ENCODE measurements at places on chromosomes 6 and 20.

DNA sequence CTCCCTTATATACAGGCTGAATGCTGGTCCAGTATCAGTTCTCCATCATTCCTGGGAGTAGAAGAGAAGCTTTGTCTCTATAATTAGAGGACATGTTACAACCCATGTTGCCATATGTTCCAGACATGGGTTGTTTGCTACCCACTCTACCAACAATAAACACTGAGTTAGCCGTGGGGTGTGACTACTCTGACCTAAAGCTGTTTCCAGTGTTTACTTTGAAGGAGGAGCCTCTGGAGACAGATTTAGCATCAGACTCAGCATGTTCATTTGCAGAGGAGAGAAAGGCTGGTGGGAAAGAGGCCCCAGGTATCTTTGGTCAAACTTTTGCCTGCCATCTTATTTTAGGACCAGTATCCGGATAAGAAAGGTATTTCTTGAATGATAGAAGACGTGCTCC, 157.9 kb upstream of the SNX9 start:
- no peak for DNase-seq

GRCh38 chr20:51321343-51322163, 221.0 kb downstream of the NFATC2 start:
- no peak for DNase-seq

- no peak for DNase-seq
Measured at GRCh38 chr6:17589406-17590096, 10.6 kb upstream of the FAM8A1 start.

DNA sequence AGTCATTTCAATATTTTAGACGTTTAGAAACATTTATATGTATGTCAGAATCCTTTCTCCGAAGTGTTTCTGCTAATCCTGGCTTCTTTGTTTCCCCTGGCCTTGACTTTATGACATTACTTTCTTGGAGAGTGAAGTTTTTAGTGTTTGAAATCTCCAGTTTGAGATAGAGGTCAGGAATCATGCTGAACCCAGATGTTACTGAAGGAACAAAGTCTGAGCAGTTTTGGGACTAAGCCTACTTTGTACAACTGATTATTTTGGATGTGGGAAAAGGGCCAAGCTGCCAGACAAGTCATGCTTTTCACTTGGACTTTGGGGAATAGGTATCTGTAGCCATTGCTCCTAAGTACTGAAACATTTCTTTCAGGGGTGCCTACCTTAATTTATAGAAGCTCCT, 2.3 kb downstream of the RNF144B start:
- DNase-seq, result no peak

- DNase-seq, result no peak
Measured at GRCh38 chr6:33790379-33790778, 1.4 kb upstream of the LEMD2 start.

- DNase-seq, result no peak
Measured at GRCh38 chr20:52104546-52105441, 86.8 kb downstream of the ZFP64 start.
